Hepatic stellate cell (primary cell): ENCODE measurements at places on chromosomes 7 and 10.

DNA sequence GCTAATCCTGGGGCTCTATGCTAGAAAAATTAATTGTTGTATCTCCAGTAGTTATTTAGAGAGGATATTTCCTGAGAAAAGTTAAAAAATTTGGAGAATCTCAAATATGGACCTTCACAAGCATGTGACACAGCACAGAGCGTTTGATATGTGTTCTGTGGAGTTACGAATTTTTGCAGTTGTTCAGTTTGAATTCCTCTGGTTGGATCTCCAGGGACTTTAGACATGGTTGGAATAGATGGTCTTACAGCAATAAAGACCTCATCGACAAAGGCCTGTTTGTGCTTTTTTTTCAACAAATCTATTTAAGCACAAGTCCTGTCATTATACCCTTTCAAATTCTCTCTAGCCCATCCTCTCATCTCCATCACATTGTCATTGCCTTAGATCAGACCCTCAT, 138.0 kb downstream of the TES start:
- no peak for DNase-seq

DNA sequence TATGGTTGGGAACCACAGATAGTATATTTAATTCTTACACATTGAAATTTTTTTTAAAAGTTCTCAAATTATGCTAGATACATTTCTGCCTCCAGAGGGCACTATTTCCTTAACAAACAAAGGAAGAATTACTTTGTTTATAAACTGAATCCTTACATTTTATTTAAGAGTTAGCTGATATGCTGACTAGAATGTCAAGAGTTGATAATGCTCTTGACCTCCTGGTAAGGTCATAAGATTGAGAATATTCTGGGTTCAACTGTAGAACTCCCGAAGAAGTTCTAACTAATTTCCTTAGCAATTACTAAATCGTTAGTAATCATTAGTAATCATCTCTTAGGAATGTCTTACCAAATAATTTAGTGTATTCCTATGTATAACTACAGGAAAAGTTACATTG, 95.3 kb upstream of the CYP26C1 start:
- DNase-seq: no peak

- peak; percentile 67 for DNase-seq
Measured at GRCh38 chr10:13816195-13816925, 229.6 kb downstream of the PRPF18 start.

- peak; percentile 61 for DNase-seq
Measured at GRCh38 chr10:102752934-102753664, 9.4 kb downstream of the WBP1L start.
